ENCODE measurements at places on chromosomes 11 and 22.

DNA sequence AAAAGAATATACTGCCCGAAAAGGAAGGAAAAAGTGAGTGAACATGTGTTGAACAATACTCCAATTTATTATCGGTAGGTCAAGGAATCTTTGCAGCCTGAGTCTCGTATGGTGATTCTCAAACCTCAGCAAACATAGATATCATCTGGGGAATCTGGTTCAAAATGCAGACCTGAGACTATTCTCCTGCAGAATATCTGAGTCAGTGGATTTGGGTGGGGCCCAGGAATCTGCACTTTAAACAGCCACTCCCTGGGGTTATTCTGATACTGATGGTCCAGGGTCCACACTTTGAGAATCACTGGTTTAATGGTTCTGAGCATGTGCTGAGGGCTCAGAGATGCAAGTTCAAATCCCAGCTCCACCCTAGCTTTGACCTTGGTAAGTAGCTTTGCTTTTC, 53.6 kb upstream of the GRK3 start:
- DNase-seq, result no peak

DNA sequence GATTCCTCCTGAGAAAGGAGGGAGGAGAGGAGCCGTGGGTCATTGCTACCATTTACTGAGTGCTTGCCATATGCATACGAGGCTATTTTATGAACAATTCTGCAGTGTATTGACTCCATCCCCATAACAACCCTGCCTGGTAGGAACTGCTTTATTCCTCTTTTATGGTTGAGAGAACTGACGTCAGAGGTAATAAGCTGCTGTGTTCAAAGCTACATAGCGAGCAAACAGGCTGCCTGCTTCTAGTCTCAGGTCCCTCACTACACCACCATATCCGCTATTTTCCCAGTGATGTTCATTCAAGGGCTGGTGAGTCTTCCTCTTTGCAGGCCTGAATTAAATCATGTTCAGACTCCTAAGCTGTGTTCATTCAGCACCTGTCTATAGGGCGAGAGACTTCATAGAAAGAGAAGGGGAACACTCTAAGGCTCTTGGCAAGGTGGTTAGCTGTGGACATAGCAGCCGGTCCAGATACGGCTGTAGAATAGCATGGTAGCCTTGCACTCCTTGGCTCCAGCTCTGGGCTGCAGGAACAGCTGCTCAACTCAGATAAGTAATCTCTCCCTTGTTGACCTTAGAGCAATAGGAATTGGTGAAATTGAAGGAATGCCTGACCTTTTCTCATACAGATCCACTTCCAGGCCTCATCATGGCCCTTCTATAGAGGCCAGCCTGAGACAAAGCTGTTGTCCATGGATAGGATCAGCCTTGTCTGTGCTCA, 82.6 kb downstream of the MICAL2 start:
- DNase-seq, result no peak

GRCh38 chr11:13620063-13620462, 48.4 kb upstream of the FAR1 start:
- DNase-seq, result no peak

GRCh38 chr11:63951779-63952536, 13.2 kb downstream of the NAA40 start:
- no peak for DNase-seq

GRCh38 chr11:35337136-35337913, 82.0 kb downstream of the SLC1A2 start:
- DNase-seq, result no peak

GRCh38 chr22:32684148-32684821, 117.2 kb upstream of the TIMP3 start:
- no peak for DNase-seq

- DNase-seq, result no peak
These were observed 44.2 kb downstream of the NAV2 start for GRCh38 chr11:19756675-19757475.

GRCh38 chr11:20618083-20618482, 18.7 kb downstream of the SLC6A5 start:
- no peak for DNase-seq

DNA sequence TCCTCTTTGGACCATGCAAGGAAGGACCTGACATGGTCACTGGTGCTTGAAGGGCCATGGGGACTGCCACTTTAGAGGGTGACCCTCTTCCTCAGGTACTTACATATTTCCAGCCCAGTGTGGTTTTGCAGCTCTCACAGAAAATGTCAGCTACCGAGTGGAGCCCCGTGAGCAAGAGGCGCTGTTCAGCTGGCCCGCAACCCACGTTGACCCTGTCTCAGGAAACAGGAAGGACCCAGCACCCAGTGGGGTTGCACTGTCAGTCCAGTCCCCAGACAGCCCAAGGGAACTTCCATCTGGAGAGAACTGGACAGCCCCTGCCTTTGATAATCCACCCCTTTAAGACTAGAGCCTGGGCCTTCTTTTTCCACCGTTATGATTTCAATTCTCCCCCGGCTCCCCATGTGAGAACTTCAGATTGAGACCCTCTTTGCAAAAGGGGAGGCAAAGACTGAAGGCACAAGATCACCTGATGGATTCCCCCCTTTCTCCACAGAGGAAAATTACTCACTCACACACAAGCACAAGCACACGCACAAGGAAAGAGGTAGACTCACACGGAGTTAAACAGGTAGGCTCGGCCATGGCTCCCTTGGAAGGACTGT, 3.4 kb downstream of the YPEL4 start:
- DNase-seq, result no peak

DNA sequence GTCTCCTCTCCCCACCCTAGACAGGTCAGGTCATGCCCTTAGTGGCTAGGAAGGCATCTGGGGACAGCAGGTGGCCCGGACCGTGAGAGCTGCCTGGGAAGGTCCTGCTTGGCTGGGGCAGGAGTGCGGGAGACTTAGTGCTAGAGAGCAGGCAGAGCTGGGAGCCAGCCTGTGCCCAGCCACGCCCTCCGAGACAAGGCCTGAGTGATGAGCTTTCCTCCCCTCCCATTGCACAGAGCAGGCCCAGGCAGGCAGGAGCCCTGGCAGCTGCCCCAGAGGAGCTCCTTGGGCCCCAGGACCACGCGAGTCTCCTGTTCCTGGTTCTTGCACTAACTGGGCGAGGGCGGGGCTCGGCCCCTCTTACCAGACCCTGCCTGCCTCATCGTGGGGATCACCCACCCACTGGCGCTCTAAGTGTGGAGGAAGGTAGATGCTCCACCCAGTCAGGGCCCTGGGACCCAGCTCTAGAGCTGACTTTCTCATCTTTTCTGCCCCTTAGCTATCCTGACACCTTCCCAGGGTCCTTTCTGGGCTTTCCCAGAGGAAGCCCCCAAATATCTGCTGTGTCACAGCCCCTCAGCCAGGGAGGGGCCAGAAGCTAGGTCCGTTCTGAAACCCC, 44.9 kb downstream of the MACROD1 start:
- no peak for DNase-seq

DNA sequence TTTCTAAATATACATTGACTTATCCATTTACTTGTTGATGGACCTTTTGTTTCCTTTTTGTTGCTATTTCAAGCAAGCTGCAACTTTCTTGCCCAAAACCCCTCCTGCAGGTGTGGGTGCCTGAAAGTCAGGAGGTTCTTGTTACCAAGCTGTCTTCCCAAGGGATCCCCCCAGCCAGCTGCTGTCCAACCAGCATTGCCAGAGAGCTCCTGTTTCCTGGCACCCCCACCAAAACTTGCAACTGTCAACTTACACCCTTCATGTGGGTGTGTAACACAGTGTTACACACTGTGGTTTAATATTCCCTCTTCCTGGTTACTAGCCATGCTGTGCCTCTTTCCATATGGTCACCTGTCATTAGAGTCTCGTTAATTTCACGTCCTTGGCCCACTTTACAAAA, 1.6 kb upstream of the KRTAP5-1 start:
- no peak for DNase-seq

DNA sequence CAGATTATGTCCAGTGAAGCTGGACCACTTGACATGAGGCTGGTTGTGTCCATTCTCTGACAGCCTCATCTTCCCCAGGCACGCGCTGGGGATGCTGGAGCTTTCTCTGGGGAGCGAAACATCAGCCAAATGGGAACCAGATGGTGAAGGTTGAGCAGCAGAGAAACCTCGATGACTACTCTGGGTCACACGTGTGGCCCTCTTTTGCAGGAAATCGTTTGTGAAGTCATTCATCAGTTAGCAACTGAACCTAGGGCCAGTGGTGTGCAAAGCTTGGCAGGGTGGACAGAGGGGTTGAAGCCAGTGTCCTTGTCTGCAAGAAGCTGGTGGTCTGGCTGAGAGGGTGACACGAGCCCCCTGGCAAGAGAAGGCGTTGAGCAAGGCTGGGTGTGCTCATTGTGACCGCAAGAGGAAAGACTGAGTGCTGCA, 109.8 kb downstream of the ZBTB16 start:
- DNase-seq, result no peak

DNA sequence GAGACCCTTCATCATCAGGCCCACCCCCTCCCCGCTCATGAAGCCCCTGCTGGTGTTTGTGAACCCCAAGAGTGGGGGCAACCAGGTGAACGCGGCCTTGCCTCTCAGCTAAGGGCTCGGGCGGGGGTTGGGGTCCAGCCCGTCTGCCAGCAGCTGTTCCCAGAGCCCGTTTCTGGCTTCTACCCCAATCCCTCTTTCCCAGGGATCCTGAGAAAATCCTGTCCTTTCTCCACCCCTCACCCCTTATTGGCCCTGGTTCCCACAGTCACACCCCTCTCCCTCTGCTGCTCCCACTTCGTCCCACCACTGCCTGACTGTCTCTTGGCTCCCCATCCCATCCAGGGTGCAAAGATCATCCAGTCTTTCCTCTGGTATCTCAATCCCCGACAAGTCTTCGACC, 9.4 kb upstream of the MDK start:
- DNase-seq, result no peak

DNA sequence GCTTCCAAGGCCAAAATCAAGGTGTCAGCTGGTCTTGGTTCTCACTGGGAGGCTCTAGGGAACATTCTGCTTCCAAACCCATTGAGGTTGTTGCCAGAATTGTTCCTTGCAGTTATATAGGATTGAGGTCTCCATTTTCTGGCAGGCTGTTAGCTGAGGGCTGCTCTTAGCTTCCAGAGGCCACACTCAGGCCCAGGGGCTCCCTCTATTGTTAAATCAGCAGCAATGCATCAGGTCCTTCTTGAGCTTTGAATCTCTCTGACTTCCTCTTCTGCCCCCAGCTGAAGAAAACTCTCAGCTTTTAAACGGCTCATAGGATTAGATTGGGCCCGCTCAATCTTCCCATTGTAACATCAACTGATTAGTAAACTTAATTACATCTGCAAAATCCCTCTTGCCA, 39.3 kb upstream of the BSX start:
- DNase-seq, result no peak

DNA sequence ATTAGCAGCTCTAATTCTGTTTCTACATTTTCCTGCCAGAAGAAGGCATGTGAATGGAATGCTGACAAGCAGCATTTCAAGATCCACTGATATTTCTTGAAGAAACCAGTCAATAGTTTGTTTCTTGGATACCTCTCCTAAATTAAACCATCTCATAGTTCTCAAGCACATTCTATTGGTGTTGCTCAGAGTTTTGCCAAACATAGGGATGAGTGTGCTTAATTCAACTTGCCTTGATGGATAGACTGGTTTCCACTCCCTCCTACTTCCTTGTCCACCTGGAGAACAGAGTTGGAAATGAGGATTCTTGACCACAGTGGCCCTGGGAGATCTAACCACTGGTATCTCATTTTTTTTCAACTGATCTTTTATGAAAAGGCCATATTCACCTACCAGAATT, 29.8 kb upstream of the DDX10 start:
- DNase-seq, result no peak

- DNase-seq, result no peak
These were observed 2.9 kb upstream of the HTATIP2 start for GRCh38 chr11:20360650-20361049.

GRCh38 chr22:20607157-20607907, 99.9 kb downstream of the MED15 start:
- no peak for DNase-seq

GRCh38 chr11:128713595-128713994, 19.7 kb downstream of the FLI1 start:
- no peak for DNase-seq

- DNase-seq, result no peak
These were observed 27.8 kb upstream of the AMOTL1 start for GRCh38 chr11:94740083-94741021.
